Right atrium auricular region (tissue), 2 donors: ENCODE measurements at places on chromosomes 3 and 15.

GRCh38 chr3:73080216-73080966, 18.9 kb downstream of the EBLN2 start:
- no peak for DNase-seq

DNA sequence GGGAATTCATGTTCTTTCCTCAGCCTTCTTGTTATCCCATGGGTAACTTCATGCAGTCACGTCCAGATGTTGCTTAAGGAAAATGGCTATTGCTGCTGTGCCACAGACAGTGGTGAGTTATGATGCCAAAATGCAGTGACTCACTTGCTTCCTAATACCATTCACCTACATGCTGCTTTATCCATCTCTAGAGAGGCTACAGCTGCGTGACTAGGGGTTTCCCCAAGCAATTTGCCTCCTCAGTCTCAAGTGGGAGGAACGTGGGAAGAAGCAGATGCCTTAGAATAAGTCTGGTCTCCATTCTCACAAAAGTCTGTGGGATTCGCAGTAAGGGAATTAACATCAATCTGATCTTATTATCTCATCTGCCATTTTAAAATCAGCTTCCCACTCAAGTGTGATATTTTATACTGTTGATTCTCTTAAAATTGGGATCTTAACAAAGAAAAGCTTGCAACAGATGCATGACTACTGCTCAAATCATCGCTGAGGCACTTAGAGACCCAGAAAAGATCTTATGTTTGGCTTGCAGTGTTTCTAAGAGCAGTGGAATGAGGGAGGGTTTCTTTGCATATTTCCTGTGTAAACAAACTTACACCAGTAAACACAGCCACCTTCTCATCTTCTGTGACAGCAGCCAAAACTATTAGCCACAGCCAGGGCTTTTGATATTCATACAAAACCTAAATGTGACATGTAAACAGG, 62.0 kb upstream of the ACP3 start:
- no peak for DNase-seq

DNA sequence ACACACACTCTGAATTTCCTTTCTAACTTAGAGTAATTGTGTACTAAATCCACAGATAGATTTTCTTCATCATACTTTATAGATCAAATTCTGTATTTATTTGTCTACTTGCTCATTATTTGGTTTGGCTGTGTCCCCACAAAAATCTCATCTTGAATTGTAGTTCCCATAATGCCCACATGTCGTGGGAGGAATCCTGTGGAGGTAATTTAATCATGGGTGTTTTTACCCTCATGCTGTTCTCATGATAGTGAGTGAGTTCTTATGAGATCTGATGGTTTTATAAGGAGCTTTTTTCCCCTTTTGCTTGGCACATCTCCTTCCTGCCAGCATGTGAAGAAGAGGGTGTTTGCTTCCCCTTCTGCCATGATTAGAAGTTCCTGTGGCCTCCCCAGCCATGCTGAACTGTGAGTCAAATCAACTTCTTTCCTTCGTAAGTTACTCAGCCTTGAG, 198.3 kb upstream of the TGFBR2 start:
- DNase-seq, result no peak

- DNase-seq, result no peak
Measured at GRCh38 chr15:50146632-50147031, 27.6 kb upstream of the ATP8B4 start.

- DNase-seq, result peak; percentile 55
Measured at GRCh38 chr3:15271030-15271429, 61.4 kb downstream of the SH3BP5 start.

GRCh38 chr15:45670091-45670490, 35.3 kb downstream of the SQOR start:
- DNase-seq, result no peak

DNA sequence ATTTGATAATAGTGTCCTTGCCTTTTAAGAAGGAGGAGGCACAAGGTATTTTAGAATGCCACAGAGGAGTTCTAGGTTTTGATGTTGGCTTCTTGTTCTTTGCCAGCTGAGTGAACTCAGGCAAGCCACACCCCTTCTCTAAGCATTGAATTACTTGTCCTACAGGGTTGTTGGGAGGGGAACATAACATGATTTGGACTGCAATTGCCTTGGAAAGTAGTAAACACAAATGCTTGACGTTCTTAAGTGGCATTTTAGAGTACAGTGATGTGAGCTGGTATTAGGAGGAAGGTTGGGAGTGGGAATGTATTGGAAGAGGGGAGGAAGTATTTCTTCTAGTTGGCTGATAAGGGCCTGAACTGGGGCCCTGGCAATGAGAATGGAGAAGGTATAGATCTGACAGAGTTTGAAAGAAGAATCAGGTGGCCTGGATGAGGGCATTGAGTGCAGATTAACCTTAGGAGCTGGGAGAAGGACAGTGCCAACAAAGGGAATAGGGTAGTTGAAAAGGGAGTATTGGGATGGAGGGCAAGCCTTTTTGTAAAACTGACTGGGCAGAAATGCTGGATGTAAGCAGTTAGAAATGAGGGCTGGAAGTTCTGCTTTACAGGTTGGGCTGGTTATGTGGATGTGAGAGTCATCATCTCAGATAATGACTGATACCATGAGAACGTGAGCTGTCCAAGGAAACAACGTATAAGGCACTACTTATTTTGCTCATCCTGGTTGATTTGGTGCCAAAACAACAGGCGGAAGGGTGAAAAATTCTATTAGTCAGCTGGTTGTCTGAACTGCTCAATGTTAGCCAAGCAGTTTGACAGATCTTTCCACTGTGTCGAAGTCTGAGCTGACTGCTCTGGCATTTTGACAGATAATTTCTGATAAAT, 16.7 kb downstream of the KAT2B start:
- DNase-seq, result no peak

DNA sequence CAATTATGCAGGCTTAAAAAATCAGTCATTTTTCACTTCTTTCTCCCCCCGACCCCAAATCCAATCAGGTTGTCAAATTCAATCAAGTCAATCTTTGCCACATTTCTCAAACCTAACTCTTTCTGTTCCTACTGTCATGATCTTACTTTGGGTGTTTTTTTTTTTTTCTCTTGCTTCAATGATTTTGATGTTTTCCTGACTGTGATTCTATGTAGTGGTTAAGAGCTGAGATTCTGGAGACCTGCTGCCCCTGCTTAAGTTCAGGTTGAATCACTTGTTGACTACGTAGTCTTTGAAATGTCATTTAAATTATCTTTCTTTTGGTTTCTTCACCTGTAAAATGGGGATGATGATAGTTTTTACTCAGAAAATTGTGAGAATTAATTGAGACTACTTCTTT, 117.5 kb downstream of the TPRG1 start:
- no peak for DNase-seq

GRCh38 chr15:42137461-42138261, 18.8 kb downstream of the PLA2G4F start:
- no peak for DNase-seq

GRCh38 chr15:74025436-74025835, 30.9 kb downstream of the PML start:
- DNase-seq, result no peak

DNA sequence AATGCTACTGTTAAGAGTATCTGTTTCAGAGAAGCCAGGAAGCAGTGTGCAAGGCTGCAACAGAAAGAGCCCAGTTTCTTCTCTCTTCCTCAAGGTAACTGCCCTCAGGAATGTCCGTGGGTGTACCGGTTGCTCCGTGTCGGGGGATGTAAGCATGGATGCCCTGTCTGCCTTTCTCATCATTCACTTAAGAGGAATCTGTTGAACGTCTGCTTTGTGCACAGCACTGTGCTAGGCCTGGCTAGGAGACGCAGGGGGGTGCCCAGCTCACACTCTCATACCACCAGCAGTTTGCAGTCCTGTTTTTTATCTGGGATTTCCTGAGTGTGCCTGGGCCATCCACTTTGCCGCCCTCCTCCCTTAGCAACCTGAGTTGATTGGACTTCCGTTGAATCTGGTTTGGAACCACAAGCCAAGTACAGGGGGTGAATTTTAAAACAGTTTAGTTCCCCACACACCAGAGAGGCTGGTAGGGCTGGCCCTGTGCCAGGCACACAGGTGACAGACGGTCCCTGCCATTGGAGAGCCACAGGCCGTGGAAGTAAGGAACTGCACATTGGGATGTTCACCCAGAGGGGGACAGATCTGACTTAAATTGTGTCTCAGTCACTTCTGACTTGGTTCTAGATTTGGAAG, 11.2 kb downstream of the BOC start:
- DNase-seq, result no peak

GRCh38 chr3:37715358-37715757, 146.3 kb upstream of the CTDSPL start:
- no peak for DNase-seq

GRCh38 chr3:72343078-72343477, 505.2 kb downstream of the SHQ1 start:
- no peak for DNase-seq

GRCh38 chr3:901953-902778, 190.7 kb upstream of the CNTN6 start:
- DNase-seq, result no peak

GRCh38 chr3:150349314-150350097, 58.6 kb upstream of the TSC22D2 start:
- DNase-seq, result no peak

DNA sequence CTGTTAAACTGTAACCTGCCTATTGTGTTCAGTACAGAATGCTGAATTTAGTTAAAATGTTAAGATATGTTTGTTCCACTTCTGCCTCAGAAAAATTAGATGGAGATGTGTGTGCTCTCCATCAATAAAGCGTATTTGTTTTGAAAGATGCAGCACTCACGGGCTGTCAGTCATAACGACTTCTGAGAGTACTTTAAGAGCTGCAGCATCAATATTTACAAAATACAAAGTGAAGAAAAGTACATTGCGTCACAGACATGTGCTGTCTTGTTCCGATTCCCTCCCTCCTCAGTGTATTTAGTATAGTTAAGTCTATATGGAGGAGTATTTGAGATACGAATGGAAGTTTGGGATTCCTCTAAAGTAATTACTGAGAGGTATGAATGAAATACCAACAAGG, 166.6 kb downstream of the BBX start:
- no peak for DNase-seq

DNA sequence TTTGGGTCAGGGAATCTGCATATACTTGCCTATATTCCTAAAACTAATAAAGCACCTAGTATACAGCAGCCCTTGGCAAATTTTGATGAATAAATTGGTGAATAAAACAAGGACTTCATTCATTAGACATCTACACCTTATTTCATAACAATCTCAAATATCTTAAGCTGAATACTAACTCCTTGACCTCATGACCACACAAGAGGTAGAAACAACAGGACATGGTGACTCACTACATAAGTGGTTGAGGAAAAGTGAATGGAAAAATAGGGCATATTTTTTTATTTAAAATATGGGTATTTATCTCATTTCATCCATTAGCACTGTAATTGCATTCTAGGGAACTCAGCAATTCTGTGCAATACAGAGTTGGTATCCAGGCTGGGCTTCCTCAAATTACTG, 7.8 kb upstream of the STAC start:
- DNase-seq, result no peak

GRCh38 chr15:75178171-75178937, 23.3 kb upstream of the C15orf39 start:
- DNase-seq, result no peak

GRCh38 chr15:63187589-63188226, 1.7 kb upstream of the RAB8B start:
- peak; percentile 49 for DNase-seq

DNA sequence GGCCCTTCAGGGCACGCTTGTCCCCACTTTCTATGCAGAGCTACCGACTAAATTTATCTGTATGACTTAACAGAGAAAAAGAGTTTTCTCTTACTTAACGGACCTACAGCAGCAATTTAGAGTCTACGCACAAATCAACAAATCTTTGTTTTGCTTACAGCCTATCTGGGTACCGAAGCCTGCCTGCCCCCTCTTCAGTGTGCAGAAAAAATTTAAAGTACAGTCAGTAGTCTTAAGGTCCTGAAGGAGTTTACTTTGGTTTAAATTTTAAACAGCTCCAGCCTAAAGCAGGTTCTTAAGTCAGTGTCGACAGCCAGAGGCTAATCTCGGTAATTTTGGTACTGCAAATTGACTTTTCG, 570 bp downstream of the SACM1L start:
- DNase-seq, result no peak

- no peak for DNase-seq
Measured at GRCh38 chr3:48629894-48630293, 5.4 kb downstream of the SLC26A6 start.

GRCh38 chr3:12149029-12149428, 9.7 kb downstream of the TIMP4 start:
- DNase-seq, result no peak

DNA sequence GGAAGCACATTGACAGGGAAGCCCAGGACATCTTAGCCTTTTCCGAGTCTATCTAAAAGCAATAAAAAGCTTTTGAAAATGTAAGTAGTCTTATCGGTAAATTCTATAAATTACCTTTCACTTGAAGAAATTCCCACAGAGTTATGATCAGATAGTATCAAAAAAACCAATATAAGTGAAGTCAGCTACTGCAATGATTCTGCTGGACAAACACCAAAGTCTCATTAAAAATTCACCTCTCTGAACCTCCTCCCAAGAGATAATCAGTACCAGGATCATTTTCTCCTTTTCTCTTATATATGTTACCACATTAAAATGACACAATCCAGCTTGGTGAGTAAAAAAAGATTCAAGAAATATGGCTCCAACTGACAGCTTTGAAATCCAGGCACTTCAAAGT, 69.2 kb downstream of the FRMD5 start:
- no peak for DNase-seq

- no peak for DNase-seq
Measured at GRCh38 chr15:66186049-66186825, 67.3 kb downstream of the MEGF11 start.

GRCh38 chr3:47772047-47772446, 9.6 kb downstream of the SMARCC1 start:
- DNase-seq, result no peak

DNA sequence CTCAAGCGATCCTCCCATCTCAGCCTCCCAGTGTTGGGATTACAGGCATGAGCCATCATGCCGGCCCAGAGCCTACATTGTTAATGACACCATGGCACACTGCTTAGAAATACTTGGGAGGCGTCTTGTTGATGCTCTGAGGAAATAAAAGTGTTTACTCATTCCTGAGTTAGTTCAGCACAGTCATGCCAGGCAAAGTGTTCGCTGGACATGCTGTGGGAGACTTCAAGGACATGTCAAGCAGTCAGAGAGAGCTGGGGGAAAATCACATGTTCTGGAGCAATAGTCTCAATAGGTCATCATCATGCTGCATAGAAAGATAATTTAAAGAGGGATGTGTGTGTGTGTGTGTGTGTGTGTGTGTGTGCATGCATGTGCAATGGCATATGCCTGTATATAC, 37.5 kb downstream of the TTC23 start:
- no peak for DNase-seq

DNA sequence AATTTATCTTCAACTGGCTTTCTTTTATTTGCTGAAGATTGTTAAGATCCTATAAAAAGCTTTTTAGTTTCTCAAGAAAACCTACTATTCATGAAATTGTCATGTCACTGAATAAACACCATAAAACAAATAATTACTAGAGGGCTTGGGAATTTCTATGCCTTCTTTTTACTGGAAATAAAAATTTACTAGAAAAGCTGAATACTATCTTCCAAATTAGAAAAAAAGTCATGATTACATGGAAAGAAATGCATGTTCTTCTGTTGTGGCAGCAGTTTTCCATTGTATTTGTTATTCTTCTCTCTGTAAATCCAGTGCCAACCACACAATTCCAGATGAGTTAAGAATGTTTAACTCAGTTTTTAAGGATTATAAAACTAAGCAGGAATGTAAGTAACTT, 153.8 kb downstream of the RAP2B start:
- DNase-seq, result no peak
